ENCODE measurements at places on chromosomes 3 and 15.

GRCh38 chr15:74336061-74337005 lies 31.1 kb downstream of the CYP11A1 start:
- no peak for DNase-seq

DNA sequence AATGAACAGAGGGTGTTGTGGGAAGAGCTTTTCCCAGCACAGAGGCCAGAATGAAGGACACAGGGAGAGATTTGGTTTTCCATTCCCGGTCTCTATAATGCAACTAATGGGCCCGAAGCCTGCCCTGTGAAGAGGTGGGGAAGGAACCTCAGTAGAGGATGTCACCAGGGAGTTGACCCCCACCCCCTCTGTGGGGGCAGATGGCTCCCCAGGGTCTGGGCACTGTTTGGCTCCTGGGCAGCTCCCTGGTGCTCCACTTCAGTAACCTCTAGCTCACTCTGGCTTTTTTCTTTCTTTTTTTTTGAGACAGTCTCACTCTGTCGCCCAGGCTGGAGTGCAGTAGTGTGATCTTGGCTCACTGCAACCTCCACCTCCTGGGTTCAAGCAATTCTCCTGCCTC lies 109.1 kb upstream of the DLG1 start:
- DNase-seq = no peak

GRCh38 chr3:46456118-46456517 lies 8.6 kb downstream of the LTF start:
- no peak for DNase-seq

DNA sequence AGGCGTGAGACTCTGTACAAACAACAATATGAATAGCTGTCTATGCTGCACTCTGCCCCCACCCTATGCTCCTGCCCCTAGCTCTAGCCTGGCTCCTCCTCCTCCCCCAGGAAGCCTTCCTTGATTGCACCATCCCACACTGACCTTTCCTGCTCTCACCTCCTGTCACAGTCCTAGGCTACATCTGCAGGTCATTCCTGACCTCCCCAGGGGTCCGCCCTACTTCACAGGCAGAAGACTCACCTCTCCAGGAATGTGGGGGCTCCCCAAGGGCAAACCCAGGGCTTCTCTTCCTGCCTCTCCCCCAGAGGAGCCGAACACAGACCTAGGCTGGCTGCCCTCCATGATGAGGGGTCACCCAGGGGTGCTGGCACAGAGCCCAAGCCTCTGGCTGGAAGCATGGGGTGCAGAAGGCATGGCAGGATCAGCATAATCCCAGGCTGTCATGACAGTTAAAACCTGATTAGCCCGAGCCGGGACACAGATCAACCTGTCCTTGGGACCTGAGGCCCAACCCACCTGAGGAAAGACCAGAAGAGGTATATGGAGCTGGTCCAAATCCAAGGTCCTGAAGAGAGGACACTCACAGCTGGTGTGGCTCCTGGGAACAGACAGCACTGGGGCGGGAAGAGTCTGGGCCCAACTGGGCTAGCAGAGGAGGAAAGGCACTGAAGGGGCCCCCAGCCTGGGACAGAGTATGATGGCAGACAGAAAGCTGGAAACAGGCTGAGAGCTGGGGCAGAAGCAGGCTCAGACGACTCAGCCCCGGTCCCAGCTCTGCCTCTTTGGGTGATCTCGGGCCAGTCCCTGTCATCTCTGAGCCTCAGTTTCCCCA lies 5.9 kb downstream of the SEMA7A start:
- DNase-seq = no peak

DNA sequence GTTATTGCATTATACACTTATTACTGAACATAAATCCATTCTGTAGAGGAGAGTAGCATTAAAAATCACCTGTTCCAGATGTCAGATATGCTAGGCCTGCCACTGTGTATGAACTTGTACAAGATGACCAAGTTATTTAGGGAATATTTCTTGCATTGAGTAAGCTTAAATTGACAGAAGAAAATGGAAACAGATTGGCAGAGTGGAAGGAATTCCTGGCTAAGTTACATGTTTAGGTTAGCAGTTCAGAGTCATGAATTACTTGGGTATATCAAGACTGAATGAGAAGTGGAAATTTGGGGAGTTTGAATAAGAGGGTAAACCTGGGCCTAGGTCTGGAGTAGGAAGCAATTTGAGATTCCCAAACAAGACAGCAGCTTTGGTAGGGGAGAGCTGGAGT lies 44.6 kb downstream of the ARHGAP31 start:
- no peak for DNase-seq

GRCh38 chr3:170644711-170645110 lies 58.8 kb upstream of the SLC7A14 start:
- DNase-seq = no peak

GRCh38 chr15:38130740-38131498 lies 121.7 kb upstream of the SPRED1 start:
- peak; percentile 57 for DNase-seq

DNA sequence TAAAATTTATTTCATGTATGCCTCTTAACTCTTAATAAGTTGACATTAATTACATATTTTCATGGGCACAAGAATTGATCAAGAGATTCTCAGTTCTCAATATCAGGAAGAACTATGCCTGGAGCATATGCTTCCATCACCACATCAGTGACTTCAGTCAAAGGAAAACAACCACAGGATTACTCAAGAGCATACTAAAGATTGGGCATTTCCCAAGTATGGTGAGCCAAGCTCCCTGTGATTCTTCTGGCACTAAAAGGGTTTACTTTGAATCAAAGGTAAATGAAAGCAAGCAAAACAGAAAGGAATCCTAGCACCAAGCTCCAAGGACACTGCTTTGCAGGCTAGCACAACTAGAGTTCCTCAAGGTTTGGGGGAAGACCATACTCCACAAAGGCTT lies 44.6 kb downstream of the FMN1 start:
- no peak for DNase-seq

GRCh38 chr3:152860736-152861135 lies 25.8 kb downstream of the P2RY1 start:
- no peak for DNase-seq

- no peak for DNase-seq
Observed at GRCh38 chr3:7973006-7973405, 528.6 kb upstream of the LMCD1 start.

DNA sequence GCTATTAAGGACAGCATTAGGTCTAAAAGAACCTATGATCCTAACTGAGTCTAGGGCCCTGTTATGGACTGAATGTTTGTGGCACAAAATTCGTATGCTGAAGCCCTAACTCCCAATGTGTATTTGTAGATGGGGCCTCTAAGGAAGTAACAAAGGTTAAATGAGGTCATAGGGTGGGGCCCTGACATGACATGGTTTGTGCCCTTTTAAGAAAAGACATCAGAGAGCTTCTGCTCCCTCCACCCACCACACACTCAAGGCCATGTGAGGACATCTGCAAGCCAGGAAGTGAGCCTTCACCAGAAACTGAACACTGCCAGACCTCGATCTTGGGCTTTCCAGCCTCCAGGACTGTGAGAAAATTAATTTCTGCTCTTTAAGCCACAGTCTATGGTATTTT lies 49.2 kb downstream of the PHC3 start:
- DNase-seq = no peak

- DNase-seq = no peak
Observed at GRCh38 chr3:175150812-175151401, 291.8 kb downstream of the NAALADL2 start.

DNA sequence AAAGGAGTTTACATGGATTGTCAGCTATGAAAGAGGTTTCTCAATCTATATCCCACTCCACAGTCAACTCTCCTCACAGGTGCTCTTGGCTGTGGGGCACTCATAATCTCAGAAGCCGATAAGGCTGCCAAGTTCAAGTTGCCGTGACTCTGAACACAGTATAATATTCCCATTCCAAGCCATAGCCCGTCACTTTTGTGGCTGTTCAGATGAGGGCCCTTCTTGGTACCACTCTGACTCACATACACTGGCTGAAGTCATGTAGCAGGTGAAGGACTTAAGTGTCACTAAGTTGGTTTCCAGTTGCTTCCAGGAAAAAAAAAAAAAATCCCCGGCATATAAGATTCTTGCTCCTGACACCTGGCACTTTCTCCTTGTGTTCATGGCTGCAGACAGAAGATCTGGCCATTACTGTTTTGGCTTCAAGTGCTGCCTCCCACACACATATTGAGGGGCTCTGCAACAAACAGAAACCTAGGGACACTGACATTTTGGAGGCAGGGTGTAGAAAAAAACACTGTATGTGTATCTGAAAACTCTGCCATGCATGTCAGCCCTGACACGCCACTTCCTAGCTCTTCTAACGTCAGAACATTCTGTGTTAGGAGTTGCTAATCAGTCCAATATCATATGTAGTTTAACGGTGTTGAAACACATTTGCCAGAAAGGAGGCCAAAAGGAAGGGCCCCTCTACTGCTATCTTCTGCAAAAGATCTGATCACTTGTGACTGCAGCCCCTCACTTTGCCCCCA lies 170.2 kb upstream of the ICE2 start:
- DNase-seq = no peak

DNA sequence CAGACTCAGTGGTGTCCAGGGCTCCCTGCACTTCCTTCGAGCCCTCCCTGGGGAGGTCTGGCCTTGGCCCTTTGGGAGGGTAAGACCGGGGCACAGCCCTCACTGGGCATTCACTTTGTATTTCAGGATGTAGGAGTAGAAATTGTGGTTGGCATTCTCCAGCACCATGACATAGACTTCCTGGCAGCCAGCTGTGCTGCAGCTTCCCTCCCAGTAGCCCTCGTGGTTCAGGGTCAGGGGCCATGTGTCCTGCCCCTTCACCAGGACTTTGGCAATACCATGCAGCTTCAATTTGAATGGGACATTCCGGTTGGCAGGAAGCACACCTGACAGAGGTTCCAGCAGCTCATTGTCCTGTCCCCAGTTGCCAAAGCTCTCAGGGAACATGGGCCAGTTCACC lies 47.3 kb downstream of the KY start:
- DNase-seq = peak; percentile 51

GRCh38 chr3:153137626-153138025 lies 24.4 kb upstream of the RAP2B start:
- DNase-seq = peak; percentile 44

- no peak for DNase-seq
Observed at GRCh38 chr15:79970181-79970580, 815 bp downstream of the BCL2A1 start.

All from AML-193 (cell line).